Stimulated activated CD8-positive, alpha-beta memory T cell treated with anti-CD3 and anti-CD28 coated beads, Interleukin-7, amount 100 ng/mL, for 1 hour (primary cell): ENCODE measurements at places on chromosomes 5 and 9.

DNA sequence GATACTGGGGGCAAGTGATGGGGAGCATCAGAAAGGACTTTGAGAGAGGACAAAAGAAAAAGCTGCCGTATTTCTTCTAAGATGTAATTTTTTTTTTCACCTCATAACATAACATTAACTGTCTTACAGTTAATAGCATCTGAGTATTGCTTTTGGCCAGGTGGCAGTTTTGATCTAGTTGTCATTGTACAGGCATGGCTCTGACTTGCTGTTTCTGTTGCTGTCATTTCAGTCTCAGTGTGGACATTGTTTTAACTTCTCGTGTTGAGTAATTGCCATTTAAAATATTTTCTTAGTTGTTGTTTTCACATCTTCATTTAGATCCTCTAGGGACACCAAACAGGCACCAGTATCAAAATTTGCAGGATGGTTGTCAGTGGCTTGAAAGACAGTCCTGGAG, 12.4 kb downstream of the SMAD5 start:
- no peak for DNase-seq

DNA sequence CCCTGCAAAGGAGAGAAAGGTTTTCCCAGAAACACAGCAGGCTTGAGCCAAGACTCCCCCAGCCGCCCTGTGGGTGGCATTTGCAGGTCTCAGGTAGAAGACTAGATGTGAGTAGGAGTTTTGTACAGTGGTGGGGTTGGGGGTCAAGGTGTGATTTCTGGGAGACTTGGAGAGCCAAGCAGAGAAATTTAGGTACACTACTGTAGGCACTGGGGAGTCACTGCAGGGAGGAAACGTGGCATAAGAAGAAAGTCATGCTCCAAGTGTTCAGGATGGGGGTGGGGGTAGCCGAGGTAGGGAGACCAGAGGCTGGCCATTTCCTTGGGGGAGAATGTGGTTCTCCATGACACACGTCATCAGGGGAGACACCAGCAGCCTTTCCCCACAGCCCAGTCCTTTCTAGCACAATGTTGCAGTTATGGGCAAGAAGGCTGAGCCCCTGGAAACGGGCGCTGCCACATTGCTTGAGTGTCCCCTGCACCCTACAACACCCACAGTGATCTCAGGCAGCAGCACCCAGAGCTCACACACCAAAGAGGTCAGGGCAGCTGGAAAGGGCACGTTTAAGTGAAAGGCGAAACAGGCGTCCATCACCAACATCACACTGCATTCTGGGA, 210.5 kb downstream of the FSTL4 start:
- no peak for DNase-seq

GRCh38 chr5:170280011-170280493, 17.5 kb downstream of the LCP2 start:
- no peak for DNase-seq

DNA sequence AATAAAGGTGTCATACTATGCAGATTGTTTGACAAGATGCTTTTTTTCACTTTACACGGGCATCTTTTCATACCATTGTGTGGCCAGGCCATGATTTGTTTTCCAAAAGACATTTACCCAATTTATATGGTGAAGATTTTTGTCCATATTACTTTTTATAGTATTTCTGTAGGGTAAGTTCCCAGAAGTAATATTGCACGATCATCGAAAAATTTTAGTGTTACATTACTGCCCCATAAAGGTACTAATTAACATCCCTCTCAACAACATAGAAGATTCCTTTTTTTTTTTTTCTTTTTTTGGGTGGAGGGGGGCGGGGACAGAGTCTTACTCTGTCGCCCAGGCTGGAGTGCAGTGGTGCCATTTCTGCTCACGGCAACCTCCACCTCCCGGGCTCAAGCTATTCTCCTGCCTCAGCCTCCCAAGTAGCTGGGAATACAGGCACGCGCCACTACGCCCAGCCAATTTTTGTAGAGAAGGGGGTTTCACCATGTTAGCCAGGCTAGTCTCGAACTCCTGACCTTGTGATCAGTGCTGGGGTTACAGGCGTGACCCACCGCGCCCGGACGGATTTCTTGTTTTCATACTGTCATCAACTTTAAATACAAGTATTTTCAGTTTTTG, 1.2 kb upstream of the ROPN1L start:
- no peak for DNase-seq

DNA sequence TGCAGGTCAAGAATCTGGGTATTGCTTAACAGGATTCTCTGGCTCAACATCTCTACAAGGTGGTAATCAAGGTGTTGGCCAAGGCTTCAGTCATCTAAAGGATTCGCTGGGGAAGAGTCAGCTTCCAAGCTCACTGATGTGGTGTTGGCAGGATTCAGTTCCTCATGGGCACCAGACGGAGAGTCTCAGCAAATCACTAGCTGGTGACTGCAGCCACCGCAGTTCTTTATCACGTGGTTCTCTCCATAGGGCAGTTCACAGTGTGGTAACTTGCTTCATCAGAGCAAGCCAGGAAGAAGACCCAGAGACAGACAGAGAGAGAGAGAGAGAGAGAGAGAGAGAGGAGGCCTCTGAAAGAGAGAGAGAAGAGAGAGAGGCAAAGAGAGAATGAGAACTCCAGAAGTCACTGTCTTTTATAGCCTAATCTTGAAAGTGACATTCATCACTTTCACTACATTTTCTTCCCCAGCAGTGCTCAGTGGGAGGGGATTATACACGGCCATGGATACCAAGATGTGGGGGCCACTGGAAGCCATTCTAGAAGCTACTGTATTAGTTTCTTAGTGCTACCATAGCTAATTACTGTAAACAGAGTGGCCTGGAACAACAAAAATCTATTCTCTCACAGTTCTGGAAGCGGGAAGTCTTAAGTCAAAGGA, 109.2 kb upstream of the SMIM23 start:
- no peak for DNase-seq

DNA sequence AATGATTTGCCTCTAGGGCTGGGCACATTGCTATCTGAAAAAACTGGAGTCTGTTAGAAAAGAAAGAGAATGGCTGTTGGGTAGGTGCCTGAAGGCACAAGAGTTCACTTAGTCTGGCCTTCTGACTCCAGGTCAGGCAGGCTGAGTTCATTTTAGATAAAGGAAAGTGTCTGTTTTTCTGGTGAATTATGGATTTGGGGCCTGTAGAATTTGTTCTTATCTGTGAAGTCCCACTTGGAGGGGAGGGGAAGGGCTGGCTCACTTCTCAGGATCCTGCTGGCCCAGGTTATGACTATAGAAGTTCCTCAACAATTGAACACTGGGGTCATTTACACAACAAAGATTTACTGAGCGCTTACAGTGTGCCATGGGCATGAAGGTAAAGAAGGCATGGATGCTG, 11.5 kb upstream of the SEPTIN8 start:
- DNase-seq, result no peak

- DNase-seq, result no peak
Observed at GRCh38 chr5:109755761-109756160, 66.0 kb downstream of the MAN2A1 start.

- DNase-seq, result no peak
Observed at GRCh38 chr5:150022158-150022531, 21.6 kb downstream of the HMGXB3 start.

GRCh38 chr5:53613061-53613460, 52.6 kb downstream of the NDUFS4 start:
- no peak for DNase-seq

GRCh38 chr5:90071066-90071465, 338.5 kb downstream of the CETN3 start:
- no peak for DNase-seq

DNA sequence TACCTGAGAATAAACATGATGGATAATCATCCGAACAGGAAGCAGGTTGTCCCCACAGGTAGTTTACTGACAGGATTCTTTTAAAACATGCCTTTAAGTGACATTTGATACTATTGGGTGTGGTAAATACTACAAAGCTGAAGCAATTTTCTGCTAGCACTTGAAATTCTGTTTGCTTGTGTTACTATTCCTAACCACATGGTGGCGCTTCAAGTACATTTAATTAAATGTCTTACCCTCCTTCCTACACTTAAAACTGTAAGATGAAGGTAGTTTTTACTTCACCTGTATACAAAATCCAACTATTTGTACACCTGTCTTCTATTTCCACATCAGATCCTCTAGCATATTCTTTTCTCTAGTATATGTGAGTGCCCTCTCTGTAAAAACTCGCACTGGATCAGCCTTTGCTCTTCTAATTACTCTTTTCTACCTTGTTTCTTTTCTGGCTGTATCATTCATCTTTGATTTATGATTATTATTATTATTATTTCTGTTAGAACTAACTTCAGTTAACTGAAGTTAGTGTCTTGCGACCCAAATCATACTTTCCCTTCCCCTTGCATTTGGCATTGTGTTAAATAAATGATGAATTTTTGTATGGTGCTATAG, 18.4 kb downstream of the SLC25A46 start:
- DNase-seq, result no peak

DNA sequence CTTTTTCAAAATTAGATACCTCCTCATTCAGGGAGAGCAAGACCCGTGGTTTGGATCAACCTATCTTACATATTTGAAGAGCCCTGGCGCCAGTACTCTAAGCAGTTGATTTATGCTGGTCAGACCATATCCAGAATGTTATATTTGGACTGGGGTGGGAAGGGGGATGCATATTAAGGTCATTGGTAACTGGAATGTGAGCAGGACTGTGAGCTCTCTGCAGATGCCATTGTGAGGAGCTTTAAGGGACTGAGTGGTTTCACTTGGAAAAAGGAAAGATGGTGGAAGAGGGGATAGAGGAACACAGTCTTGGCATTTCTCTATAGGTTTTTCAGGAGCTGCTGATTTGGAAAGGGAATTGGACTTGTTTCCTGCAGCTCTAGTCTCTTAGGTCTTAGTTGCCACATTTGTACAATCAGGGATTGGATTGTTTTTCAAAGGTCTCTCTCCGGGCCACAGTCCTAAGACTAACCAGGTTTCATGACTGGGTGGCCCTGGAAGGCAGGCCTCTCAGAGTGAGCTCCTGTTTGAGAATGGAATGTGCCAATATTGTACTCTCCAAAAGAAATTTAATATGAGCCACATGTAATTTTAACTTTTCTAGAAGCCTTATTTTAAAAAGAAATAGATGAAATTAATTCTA, 25.8 kb upstream of the F2R start:
- no peak for DNase-seq

GRCh38 chr5:34993951-34994350, 53.8 kb downstream of the AGXT2 start:
- no peak for DNase-seq

GRCh38 chr5:60806591-60807243, 37.4 kb downstream of the ELOVL7 start:
- no peak for DNase-seq

DNA sequence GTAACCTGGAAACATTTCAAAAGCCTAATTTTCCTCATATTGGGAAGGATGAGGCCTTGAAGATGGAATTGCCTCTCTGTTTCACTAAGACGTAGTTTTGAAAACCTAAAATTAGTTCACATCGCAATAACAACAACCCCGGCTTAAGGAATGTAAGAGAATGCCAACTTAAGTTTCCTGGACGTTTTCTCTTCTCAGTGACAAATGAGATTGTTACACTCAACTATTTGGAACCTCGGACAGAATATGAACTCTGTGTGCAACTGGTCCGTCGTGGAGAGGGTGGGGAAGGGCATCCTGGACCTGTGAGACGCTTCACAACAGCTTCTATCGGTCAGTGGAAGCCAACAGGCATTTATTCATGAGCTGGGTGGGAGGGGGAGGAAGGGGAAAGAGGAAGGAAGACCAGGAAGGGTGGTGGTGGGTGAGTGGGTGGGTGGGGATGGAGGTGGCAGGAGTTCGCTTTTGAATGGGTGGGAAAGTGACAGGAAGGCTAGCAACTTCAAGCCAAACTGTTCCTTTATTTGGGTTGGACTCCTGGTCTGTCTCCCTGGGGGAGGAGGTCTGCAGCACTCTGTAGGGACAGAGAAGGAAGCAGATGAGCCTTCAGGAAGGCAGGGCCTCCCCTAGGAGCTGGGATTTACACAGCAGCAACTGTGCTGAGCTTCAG, 83.4 kb downstream of the TEK start:
- no peak for DNase-seq

- no peak for DNase-seq
Observed at GRCh38 chr5:41067714-41068568, 3.2 kb downstream of the MROH2B start.

DNA sequence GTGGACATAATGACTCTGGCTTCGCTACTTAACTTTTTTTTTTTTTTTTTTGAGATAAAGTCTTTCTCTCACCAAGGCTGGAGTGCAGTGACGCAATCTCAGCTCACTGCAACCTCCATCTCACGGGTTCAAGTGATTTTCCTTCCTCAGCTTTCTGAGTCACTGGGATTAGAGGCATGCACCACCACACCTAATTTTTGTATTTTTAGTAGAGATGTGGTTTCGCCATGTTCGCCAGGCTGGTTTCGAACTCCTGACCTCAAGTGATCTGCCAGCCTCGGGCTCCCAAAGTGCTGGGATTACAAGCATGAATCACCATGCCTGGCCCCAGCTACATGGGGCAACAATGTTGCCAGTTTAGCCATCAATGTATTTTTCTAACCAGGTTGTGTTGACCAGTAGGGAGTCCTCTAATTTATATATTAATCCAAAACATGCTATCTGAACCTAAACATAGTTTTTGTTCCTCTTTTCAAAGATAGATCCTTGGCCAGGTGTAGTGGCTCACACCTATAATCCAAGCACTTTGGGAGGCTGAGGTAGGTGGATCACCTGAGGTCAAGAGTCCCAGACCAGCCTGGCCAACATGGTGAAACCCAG, 120.3 kb upstream of the LHFPL2 start:
- no peak for DNase-seq

GRCh38 chr5:2357309-2357708, 394.2 kb downstream of the IRX2 start:
- no peak for DNase-seq

DNA sequence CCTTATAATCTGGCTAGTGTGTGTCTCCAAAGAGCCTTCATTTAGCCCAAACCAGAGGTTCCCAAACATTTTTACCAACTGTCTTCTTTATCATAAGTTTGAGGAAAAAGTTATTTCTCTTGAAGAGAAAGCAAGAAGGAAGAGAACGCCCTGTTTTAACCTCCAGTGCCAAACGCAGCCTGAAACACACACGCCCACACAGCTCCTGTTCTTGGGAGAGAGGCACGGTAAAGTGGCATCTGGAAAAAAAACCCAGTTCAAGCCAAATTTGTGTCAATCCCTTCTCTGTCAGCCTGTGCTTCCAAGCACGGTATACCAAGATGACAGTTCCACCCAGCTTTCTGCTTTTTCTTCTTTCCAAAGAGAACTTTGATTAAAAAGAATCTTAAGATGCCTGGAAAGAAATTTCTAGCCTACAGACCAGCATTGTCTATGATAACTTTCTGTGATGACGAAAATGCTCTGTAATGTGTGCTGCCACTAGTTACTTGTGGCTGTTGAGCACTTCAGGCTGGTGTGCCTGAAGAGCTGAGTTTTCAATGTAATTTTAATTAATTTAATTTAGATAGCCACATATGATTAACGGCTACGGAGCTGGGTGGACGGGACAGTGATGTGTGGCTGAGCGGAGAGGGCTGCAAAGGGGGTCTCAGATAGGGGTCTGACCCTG, 62.3 kb downstream of the ACER2 start:
- DNase-seq, result no peak

GRCh38 chr5:136006761-136007251, 22.0 kb upstream of the TGFBI start:
- DNase-seq, result no peak
